Activated CD4-positive, alpha-beta T cell treated with anti-CD3 and anti-CD28 coated beads, Interleukin-2, amount 50 U/mL, for 24 hours (primary cell): ENCODE measurements at places on chromosomes 7 and 10.

DNA sequence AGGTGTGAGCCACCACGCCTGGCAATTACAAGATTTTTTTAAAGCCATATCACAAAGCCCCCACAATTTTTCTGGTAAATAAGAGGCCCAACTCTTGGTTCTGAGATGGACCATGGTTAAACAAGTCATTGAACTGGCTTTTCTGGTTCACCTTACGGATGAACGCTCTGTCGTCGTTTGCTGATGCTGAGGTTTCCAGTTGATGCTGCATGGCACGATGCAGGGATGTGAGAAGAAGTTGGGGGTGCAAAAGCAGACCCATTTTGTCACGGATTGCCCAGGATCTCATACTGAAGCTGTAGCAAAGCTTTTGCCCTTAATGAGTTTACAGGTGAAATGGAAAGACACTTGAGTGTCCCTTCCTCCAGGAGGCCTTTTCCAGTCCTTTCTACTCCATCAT, 2.0 kb upstream of the IL2RA start:
- DNase-seq, result no peak

- DNase-seq, result no peak
These were observed 5.1 kb upstream of the ZNF775 start for GRCh38 chr7:150374026-150374425.

DNA sequence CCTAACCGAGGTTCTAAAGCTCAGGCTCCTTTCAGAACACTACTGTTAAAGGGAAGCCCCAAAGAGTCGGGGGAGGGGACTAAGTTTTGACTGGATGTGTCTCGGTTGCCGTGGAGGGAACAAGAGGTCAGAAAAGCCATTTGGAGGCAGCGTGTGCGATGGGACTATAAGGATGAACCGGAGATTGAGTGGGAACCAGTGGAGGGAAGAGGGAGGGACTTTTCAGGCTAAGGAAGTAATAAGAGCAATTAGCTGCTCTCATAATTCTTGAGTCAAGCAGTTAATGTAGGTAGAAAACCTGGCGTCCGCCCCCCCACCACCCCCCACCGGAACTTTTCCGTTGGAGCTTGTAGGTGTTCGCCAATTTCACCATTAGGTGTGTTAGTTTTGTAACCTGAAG, 491 bp upstream of the AKAP9 start:
- peak; percentile 6 for DNase-seq

GRCh38 chr7:55489552-55489951, 82.8 kb downstream of the VOPP1 start:
- DNase-seq, result no peak
